ENCODE measurements at places on chromosomes 1 and 21.

GRCh38 chr1:109877317-109877771 lies 33.3 kb upstream of the CSF1 start:
- peak; percentile 81 for DNase-seq

DNA sequence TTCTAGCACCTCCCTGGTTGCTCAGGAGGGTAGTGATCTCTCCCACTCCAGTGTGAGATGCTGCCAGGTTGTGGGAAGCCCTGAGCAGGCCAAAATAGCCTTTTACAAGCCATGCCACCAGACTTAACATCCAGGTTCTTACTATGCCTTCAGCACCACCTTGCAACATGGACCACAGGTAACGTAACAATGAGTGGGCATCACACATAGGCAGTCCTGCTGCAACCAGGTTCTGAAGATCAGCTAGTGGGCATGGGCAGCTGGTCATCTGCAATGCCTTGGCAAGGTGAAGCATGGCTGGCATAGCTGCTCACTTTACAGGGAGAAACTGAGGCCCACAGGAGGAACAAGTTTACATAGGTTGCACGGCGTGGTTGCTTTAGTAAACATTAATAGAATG lies 40.7 kb downstream of the DHCR24 start:
- DNase-seq: no peak

GRCh38 chr1:94734963-94735901 lies 84.9 kb upstream of the SLC44A3 start:
- no peak for DNase-seq

DNA sequence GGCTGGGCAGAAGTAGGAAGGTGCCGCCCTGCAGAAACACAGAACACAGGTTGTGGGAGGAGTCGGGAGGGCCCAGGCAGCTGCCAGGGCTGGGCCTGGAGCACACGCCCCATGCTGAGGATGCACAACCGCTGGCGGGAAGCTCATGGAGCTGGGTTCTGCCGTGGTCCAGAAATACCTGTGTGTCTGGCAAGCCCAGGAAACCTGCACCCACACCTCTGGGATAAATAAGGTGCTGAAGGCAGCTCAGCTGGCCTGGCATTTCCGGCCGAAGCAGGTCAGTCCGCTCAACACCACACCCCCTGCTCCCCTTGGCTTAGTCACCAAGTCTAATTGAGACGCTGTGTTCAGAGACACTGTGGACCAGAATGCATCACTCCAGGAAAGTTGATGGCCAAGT lies 32.1 kb downstream of the CTNNBIP1 start:
- no peak for DNase-seq

GRCh38 chr1:15110867-15111230 lies 42.7 kb upstream of the TMEM51 start:
- no peak for DNase-seq

DNA sequence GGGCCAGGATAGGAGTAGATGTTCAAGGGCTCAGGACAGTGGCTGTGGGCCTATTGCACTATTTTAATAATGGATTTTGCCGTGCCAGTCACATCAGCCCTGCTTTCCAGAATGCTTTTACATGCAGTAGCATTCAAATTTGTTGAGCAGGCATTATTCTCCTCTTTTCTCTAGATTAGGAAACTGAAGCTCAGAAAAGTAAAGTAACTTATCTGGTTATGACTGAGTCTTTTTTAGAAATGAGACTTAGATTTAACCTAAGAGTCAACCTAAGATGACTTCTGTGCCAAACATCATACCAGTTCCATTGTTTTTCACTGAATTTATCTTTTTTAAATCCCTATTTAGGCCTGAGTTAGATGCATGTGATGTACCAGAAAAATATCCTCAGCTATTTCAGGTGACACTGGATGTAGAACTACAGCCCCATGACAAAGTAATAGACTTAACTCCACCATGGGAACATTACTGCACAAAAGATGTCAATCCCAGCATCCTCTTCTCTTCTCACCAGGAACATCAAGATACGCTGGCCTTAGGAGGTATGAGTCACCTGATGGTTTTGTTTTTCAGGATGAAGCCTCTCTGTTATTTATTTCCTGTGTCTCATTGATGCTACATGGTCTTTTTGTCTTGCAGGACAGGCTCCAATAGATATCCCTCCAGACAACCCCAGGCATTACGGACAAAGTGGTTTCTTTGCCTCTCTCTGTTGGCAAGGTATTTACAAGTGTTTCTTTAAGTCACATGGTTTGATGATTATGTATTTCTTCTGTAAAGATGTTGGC lies 31.4 kb upstream of the LEPR start:
- DNase-seq: no peak

GRCh38 chr1:188427642-188428041 lies 1598.9 kb downstream of the PLA2G4A start:
- DNase-seq: no peak

DNA sequence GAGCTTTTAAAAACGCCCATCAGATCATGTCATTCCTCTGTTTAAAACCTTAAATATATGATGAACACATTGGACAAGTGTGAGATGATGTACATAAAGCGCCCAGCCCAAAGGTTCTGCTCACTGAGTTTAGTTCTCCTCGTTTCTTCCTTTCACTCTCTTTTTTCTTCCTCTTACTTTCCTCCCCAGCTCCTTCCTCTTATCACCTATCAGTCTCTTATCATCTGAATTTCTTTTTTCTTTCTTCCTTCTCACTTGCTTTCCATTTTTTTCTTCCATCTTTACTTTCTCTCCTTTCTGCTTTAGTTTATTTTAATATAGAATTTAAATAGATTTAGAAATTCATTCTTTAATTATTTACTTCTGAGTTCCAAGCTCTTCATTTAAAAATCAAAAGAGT lies 17.8 kb upstream of the POGZ start:
- DNase-seq: no peak

GRCh38 chr1:47962750-47963492 lies 34.3 kb downstream of the TRABD2B start:
- no peak for DNase-seq

DNA sequence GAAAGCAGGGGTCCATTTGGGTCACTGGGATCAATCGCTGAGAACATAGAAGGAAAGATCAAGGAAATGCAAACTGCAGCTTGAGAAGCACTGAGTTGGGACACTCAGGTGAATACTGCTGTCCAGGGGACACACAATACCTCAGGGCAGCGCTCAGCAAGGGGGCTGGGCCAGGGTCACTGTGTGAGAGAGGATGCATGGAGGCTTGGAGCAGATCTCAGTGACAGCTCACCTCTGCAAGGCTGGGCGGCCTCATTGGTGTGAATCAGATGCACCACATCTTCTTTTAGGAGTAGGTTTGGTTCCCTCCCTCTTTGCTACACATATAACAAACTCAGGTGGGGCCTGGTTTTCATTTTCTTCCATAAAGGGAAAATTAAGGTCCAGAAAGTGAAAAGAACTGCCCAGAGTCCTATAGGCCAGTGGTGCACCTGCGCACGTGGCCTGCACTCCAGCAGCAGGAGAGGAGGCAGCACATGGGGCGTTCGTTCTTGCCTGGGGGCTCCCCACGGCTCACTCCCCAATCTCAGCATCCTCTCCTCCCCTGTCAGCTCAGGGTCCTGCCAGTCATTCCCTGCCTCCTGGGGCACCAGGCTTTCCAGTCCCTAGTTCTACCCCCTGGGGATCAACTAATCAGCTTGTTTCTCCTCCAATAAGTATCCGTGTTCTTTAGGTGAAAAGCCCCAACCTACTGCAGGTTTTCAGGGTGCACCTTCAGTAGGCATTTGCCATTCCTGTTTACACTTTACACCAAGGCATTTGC lies 1.5 kb downstream of the A3GALT2 start:
- DNase-seq: no peak

GRCh38 chr1:100722221-100722620 lies 2.7 kb downstream of the VCAM1 start:
- DNase-seq: no peak

GRCh38 chr1:174023440-174023839 lies 1.3 kb upstream of the RC3H1 start:
- DNase-seq: peak; percentile 33

DNA sequence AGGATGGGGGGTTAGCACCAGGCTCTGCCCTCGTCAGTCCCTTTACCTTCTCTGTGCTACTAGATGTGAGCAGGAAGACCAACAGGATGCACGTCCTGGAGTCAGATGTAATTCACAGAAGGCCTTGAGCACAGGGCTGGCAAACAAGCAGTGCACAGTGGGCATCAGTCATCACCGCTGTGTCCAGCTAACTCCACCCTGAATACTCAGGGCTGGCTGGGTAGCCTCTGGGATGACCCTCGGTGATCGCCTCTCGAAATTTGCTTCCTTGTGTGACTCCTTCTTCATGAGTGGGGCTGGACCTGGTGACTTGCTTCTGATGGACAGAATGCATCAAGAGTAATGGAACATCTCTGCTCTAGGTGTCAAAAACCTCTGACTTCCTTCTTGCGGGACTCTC lies 92.2 kb upstream of the TMPRSS2 start:
- no peak for DNase-seq

DNA sequence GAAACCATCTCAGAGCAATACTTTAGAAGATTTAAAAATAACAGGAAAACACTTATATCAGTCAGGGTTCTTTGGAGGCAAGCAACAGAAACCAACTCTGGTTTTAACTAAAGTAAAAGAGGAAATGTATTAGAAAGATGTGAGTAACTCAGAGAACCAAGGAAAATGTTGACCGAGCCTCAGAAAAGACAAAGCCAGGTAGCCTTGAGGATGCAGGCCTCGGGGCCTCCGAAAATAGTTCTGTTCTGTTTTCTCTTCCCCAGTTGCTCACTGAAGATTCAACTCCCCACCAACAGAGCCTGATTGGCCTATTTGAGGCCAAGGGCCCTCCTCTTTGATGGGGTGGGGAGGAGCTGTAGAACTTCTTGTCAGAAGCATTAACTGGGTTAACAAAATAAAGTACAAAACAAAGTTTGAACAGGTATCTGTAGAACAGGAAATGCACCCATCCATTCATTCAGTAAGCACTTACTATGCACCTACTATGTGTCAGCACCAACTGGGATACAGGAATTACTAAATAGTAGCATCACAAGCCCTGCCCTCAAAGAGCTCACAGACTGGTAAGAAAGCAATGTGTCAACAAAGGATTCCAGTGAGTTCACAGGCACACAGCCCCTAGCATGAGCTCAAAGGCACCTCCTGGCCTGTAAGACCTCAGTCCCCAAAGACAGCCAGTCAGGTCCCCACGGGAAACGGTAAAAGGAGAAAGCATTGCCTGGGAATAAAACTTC lies 12.6 kb downstream of the SLAMF8 start:
- no peak for DNase-seq

- DNase-seq: no peak
Observed at GRCh38 chr21:40474513-40474912, 372.4 kb downstream of the DSCAM start.

DNA sequence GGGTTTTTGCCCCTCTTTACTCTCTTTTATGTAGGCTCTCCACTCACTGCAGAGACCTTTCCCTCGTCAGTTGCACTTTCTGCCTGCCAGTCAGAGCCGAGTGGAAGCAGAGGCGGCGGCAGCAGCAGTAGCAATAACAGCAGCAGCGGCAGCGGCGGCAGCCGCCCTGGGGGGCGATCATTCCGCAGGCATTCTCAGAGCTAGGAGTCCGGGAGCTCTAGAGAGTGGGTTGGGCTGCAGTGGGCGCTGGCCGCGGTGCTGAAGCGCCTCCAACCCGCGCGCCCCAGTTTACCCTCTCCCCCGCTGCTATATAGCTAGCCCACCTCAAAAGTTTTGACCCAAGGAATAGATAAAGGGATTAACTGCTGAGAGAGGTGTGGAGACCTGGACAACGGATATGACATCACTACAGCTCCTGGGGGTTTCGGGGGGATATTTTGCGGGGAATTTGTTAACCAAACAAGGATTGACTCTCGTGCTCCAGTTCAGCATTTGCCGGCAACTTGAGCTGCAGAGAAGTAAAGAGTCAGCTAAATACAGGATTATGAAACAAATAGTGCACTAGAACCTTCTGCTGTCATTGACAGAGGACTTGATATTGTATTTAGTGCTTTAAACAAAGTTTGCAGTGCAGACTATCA lies at the start of gene OLFM3:
Gene OLFM3, minus strand, starts transcription at position 102 of the 641 bp plus-strand sequence.
- DNase-seq: peak; percentile 16

- no peak for DNase-seq
Observed at GRCh38 chr1:96520579-96520947, 201.0 kb upstream of the PTBP2 start.

GRCh38 chr1:34425785-34426184 lies 249.1 kb downstream of the C1orf94 start:
- DNase-seq: no peak

- DNase-seq: no peak
Observed at GRCh38 chr1:187854457-187854856, 1025.7 kb downstream of the PLA2G4A start.

DNA sequence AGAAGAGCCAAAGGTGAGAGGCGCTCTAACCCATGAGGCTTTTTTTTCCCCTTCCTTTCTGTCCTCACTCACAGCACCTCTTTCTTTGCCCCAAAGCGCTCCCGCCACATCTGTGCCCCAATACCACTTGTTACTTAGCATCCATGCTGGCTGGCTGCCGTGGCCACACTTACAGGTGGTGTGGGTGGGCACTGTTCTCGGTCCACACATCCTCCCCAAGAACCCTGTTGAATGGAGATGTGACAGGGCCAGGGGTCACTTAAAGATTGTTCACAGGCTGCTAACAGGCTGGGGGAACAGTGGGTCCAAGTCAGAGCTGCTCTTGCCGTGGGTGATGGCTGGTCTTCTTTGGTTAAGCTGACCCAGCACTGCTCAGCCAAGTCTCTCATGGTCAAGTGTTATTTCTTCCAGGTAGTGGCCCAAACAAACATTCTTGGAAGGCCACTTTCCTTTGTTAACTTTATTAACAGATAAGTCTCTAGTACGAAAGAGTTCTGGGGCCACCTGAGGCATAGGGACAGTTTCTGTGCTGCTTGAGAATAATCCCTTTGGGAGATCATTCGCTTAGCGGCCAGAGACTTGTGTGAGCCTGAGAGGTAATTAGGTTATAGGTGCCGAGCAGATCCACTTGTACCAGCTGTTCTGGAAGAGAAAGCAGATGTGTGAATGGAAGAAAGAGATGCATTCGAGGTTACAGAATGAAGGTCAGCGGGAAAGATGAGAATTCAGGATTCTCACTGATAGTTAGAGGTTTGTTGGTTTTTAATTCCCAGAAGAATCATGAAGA lies 62.6 kb upstream of the IRF2BP2 start:
- DNase-seq: no peak

DNA sequence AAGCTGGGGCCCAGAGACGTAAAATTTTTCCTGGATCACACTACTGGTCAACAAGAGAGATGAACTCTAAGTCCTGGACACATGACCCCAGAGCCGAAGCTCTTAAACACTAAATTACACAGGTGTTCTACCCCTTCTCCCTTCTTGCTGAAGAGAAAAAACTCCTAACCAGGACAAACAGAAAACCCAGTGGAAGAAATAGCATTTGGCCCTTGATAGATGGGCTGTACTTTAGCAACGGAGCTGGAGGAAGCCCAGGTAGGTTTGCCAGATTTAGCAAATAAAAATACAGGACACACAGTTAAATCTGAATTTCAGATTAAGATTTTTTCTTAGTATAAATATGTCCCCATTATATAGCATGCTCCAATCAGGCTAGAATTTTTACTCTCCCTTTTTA lies 72.7 kb downstream of the DIRAS3 start:
- DNase-seq: no peak

DNA sequence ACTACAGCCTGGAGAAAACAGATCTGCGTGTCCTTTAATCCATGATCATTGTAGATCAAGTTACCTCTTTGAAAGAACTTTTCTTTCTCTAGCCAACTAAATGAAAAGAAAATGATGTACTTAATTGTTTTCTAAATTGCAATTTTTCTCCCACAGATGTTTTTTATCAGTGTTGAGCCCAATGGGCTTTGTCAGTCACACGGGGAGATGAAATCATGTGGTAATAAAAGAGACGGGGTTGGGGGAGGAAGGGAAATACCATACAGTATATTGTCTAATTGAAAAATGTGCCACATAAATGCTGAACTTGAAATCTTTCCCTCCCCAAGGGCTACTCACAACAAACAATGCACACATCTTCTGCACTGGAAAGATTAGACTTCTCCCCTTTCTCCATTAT lies 58.4 kb downstream of the NTMT2 start:
- no peak for DNase-seq

Measured in midbrain (tissue), 1 donor.